ENCODE measurements at places on chromosomes 1 and 21.

GRCh38 chr1:184298440-184299405 is 88.1 kb upstream of the C1orf21 start:
- DNase-seq = no peak

DNA sequence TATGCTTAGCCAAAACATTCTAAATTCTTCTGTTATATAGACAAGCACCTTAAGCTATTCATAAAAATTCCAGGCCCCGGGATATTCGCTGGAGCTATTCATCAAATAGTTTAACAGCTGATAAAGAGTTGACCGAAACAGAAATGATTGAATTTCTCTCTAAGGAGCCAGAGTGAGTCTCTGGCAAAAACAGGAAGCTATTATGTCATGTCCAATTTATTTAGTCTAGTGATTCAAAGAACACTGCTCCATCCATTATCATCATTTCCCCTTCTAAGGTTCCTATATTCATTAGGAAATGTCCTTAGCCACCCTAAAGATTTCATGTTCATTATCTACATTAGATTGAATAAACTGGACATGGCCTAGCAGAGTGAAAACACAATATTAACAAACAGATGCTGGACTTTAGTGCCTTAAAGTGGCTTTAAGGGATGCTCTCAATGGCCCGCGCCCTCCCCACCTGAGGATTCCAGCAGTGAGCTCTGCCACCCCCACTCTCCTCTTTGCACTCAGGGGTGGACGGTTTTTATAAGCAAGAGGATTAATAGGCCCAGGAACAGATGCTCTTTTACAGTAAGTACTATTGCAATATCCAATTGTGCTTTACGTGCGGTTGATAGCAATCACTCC is 122.1 kb upstream of the RGS1 start:
- DNase-seq = no peak

GRCh38 chr21:46041183-46041582 is 56.7 kb upstream of the COL6A2 start:
- DNase-seq = no peak

DNA sequence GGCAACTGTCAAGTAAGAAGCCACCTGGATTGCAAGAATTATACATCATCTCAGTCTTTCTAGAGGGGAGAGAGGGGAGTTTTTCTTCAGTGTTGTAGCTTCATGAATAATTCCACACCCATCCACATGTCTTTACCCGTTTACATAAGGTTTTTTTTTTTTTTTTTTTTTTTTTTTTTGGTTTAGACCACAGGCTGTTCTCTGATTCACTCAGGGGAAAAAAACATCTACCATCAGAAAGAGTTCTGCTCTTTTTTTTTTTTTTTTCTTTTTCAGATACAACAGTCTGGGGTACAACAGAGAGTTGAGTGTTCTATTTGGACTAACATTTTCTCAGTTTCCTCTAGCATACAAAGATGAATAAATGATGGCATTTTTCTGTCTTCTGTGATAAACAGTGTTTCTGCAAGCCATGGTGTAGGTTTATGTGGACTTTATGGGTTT is 4.9 kb upstream of the KIF14 start:
- DNase-seq = no peak

DNA sequence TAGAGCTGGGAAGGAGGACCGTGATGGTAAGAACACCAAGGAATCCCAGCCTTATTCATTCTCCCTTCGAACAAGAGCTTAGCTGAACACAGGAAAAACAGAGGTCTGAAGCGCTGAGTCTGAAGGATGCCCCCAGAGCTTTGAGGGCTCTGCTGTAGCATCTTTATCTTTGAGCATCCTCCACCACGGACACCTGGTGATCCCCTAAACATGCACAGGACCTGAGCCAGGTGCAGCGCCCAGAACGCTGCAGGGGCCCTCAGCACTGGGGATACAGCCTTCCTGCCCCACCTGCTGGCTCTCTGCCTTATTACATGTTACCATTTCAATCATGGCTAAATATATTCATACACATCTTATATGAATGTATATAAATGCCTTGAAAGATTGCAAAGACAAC is 7.7 kb upstream of the GPATCH4 start:
- DNase-seq = no peak

- no peak for DNase-seq
Measured at GRCh38 chr21:28938726-28939125, 54.0 kb downstream of the LTN1 start.

GRCh38 chr1:235450886-235451483 is 53.3 kb downstream of the B3GALNT2 start:
- no peak for DNase-seq

GRCh38 chr1:68314151-68314780 is 81.9 kb upstream of the WLS start:
- DNase-seq = no peak

GRCh38 chr1:109423498-109423897 is 2.8 kb downstream of the PSMA5 start:
- no peak for DNase-seq

GRCh38 chr1:10161541-10162290 is 48.7 kb upstream of the KIF1B start:
- no peak for DNase-seq

DNA sequence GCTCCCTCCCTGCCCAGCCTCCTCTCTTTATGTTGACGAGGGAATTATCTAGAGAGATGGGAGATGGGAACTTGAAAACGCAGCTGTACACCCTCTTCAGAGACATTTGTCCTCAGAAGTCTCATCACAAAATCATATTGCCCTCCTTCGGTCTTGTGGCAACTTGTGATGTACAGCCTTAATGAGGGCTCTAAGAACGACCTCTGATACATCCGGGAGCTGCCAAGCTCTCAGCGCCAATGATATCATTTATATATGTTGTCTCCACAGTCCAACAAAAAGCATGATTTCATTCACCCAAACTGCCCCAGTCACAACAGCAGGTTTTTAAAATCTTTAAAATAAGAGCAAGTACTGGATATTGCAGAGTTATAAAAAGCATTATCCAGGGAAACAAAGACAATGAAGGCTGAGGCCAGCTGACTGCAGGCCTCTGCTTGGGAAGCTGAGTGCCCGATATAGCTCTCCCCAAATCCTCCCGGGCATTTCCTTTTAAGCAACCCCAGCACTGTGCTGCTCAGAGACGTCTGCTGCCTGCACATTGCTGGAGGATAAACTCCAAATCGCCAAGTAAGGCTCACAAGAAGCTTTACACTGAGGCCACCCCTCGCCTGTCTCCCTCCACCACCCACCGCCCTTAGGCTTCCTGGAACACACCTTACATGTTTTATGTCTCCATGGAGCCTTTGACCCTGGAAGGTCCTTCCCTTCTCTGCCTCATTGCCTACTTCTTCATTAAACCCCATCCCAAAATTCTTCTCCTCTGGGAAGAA is 236.1 kb downstream of the C1orf94 start:
- DNase-seq = no peak

- DNase-seq = no peak
Measured at GRCh38 chr1:230143534-230143933, 76.5 kb downstream of the GALNT2 start.

DNA sequence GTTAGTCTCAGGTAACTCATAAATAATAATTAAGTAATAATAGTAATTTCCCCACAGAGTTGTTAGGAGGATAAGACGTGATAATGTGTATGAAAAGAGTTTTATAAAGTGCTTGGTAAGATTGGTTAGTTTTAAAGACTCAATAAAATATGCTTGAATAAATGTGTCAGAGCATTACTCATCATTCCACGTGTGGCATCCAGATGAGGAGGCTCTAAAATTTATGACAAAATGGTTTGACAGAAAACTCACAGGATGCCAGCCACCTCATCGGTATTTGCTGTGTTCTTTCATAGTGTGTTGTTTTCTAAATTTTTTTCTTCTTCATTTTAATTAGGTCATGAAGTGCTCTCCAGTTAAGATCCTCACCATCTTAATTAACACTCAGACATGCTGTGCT is 19.1 kb upstream of the SPAG17 start:
- no peak for DNase-seq

GRCh38 chr1:193471981-193472380 is 285.6 kb upstream of the B3GALT2 start:
- no peak for DNase-seq

GRCh38 chr1:196355206-196355786 is 252.9 kb downstream of the KCNT2 start:
- no peak for DNase-seq

GRCh38 chr1:165875171-165875570 is 47.8 kb downstream of the UCK2 start:
- DNase-seq = no peak
